ENCODE measurements at places on chromosomes 12 and 14.

- no peak for DNase-seq
These were observed 288.4 kb downstream of the DAD1 start for GRCh38 chr14:22300646-22301045.

DNA sequence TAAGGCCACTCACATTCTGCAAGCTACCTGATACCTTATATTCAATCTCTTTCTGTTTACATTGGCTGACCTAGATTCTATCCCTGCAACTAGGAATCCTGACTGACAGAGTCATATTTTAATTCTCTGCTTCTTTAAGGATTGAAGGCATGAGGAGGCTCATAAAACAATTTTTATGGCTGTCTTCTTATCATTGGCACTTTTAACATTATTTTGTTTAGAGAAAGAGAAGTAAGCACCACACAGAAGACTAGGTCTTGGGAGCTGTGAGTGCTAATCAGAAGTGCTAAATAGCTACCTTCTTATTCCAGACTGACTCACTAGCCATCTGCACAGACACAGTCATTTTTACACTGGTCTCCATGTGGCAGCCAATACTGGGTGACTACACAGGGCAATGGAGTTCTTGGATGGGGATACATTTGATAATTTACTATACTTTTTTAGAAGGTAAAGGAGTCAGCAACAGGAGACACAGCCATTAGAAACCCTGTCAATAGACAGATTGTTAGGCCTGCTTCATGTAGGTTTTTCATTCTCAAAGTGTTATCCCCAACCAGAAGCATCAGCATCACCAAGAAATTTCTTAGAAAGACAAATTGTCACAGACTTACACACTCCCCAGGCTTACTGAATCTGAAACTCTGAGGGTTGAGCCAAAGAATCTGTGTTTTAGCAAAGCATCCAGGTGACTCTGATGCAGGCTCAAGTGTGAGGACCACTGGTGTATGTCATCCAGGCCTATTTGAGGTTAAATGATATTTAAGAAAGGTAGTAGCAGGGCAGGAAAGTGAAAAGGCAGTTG is 214.1 kb downstream of the DUSP6 start:
- DNase-seq: no peak

DNA sequence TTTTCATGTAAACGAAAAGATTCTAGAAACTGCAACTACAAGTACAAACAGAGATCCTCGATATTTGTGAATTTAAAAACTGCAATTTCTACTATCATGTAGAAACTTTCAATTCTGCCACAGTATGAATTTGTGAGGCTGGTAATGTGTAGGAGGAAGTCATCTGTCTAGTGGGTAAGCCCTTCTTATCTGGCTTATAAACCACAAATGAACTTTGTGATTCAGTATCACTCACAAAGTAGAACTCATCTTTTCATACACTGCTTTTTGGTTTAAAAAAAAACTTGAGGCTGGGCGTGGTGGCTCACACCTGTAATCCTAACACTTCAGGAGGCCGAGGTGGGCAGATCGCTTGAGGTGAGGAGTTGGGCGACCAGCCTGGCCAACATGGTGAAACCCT is 20.7 kb downstream of the GTF2A1 start:
- no peak for DNase-seq

DNA sequence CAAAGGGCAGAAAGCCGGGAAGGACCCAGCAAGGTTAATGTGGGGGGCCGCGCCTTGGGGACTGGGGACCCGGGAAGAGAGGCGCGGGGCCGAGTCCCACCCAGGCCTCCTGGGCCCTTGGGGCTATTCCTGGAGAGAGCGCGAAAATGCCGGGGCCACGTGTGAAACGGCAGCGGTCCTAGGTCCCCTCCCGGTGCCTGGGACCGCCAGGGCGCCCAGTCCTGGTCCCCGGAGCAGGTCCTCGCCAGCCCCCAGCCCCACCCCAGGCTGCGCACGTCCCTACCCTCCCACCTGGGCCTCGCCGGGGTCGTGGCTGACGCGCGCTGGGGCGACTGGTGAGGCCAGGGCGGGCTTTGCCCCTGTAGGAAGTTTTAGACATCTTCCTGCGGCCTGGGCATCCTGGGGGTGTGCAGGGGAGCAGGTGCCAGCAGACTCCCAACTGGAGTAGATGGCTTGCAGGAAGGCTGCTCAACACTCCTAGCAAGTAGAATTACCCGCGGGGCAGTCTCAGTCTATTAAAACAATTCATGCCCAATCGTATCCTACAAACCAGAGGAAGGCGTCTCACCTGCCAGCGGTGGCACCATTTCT is 708 bp downstream of the FAR2 start:
- no peak for DNase-seq

DNA sequence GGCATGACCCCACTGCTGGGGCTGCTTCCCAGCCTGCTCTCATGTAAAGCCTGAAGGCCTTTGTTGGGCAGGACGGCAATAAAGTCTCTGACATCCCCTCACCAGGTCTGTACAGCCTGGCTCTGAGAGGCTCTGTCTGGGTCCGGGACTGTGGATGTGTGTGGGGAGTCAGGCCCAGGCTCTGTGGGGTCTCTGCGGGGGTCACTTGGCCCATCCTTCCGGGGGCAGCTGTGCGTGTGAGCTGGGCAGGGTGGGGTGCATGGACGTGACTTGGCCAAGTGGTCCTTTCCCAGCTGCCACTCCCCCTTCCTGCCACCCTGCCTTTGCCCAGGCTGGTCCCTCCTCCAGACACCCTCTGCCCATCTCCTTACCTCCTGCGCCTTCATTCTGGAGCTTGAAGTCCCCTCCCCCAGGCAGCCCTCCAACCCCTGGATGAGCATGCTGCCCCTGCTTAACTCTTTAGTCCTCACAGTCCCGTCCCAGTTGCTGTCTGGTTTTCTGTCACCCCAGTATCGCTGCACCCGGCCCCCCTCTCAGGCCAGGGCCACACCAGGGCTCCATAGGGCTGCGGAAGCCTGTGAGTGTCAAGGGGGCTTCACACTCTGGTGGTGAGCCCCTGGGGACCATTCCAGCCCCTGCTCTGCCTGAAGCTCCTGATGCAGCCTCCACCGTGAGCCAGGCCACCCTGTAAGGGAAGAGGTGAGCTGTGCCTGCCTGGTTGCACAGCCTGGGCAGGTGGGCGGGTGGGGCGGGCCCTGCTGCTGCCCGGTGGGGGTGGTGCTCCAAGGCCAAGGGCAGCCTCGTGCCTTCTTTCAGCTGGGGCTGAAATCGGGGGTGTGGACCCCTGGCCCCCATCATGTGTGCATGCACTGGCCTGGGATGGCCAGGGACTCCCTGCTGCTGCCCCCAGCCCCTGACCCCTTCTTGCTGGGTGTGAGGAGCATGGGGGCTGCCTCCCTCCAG is 25.5 kb upstream of the KIF26A start:
- DNase-seq: no peak

GRCh38 chr14:52086711-52087110 is 17.9 kb upstream of the NID2 start:
- no peak for DNase-seq

GRCh38 chr14:79077096-79077495 is 906.9 kb downstream of the NRXN3 start:
- DNase-seq: no peak
